Uterus (tissue), 4 donors: ENCODE measurements at places on chromosomes 13 and 19. TPM values are rescaled to one million over a fixed set of nuclear protein-coding genes. Genes with fewer than 3 reads are reported as not detected.

Gene ELL
- 12.6 TPM for total RNA-seq

Gene MISP3
- 2.0 TPM for total RNA-seq

GRCh38 chr13:50898338-50898737 lies 11.3 kb upstream of the RNASEH2B start:
- no peaks in the 10 kb centered on the region for H3K27me3 ChIP-seq
- no peaks in the 10 kb centered on the region for H3K36me3 ChIP-seq
- no peaks in the 10 kb centered on the region for H3K4me1 ChIP-seq
- no peak overlapping the region for H3K4me3 ChIP-seq
- no peak for DNase-seq

GRCh38 chr13:97057176-97057575 lies 62.9 kb upstream of the OXGR1 start:
- DNase-seq, result no peak
- no peaks in the 10 kb centered on the region for H3K27me3 ChIP-seq
- no peak overlapping the region for H3K27ac ChIP-seq
- no peak overlapping the region for H3K4me3 ChIP-seq
- H3K36me3 ChIP-seq, result no peaks in the 10 kb centered on the region
- no peaks in the 10 kb centered on the region for H3K4me1 ChIP-seq

Gene HIPK4
- total RNA-seq, result 0.48 TPM

DNA sequence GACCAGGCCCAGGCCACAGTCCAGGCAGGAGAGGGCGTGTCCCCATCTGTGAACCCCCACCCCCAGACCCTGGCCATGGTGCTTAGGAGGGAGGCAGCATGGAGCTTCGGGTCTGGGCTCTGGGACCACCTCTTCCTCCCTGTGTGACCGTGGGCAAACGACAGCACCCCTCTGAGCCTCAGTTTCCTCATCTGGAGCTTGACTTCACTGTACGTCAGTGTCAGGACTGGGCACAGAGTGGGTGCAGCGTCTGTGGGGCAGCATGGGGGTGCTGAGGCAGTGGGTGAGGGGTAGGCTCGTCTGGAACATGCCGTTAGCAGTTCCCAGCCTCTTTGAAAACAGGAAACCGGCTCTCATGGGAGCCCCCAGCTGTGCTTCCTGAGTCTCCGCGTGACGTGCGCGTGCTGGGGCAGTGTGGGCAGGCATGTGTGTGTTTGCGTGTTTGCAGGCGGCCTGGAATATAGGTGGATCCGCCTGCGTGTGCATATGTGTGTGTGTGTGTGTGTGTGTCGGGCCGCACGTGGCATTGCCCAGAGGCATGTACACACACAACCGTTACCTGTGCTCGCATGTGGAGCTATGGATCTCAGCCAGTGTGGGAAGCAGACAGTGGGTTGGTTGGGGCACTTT lies 15.8 kb downstream of the ARRDC2 start:
- H3K4me1 ChIP-seq, result peaks cover 21% of the 10 kb centered on the region
- no peak overlapping the region for H3K4me3 ChIP-seq
- H3K36me3 ChIP-seq, result no peaks in the 10 kb centered on the region
- DNase-seq, result peak; percentile 43
- no peaks in the 10 kb centered on the region for H3K27me3 ChIP-seq

Gene IRGC
- not detected for total RNA-seq

Gene CBARP
- total RNA-seq, result 1.0 TPM

GRCh38 chr13:23414682-23415081 lies 18.8 kb downstream of the SACS start:
- no peak for DNase-seq
- no peak overlapping the region for H3K27ac ChIP-seq
- H3K36me3 ChIP-seq, result no peaks in the 10 kb centered on the region
- no peaks in the 10 kb centered on the region for H3K27me3 ChIP-seq
- H3K4me3 ChIP-seq, result no peak overlapping the region

Gene ATP4A
- total RNA-seq, result not detected

Gene NLRP4
- total RNA-seq, result not detected

Gene EID2B
- total RNA-seq, result 0.29 TPM

- H3K36me3 ChIP-seq, result no peaks in the 10 kb centered on the region
- no peaks in the 10 kb centered on the region for H3K27me3 ChIP-seq
- no peak overlapping the region for H3K4me3 ChIP-seq
These were observed 20.8 kb downstream of the KLF2 start for GRCh38 chr19:16345457-16345856.

DNA sequence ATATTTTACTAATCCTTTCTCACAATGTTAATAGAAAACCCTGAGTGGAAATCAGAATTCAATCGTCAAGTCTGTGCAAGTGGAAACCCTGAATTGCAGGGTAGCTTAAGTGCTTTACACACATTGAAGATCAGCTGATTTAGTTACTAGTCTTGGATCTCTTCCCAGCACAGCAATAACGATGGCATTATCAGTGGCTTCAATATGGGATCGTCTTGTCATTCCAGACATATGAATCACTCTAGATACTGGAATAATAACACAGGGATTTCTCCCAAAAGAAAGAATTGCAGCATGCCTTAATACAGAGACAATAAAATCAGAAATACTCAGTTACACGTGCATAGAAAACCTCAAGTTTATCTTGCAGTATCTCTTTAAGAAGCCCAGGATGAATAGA lies 12.6 kb upstream of the METTL21C start:
- peak overlapping the region; percentile 55 for H3K27ac ChIP-seq
- no peak for DNase-seq
- H3K27me3 ChIP-seq, result no peaks in the 10 kb centered on the region
- H3K4me1 ChIP-seq, result no peaks in the 10 kb centered on the region
- no peak overlapping the region for H3K4me3 ChIP-seq
- H3K36me3 ChIP-seq, result no peaks in the 10 kb centered on the region

- H3K4me1 ChIP-seq, result no peaks in the 10 kb centered on the region
- H3K4me3 ChIP-seq, result no peak overlapping the region
- H3K36me3 ChIP-seq, result no peaks in the 10 kb centered on the region
- H3K27ac ChIP-seq, result no peak overlapping the region
These were observed 5.9 kb upstream of the SRRM5 start for GRCh38 chr19:43605875-43606568.
